ENCODE measurements at places on chromosomes 12 and 14. TPM values are rescaled to one million over a fixed set of nuclear protein-coding genes. Genes with fewer than 3 reads are reported as not detected.

EEA1 gene
- 5.8 TPM for polyA plus RNA-seq

NELL2 gene
- 0.07 TPM for polyA plus RNA-seq

DNA sequence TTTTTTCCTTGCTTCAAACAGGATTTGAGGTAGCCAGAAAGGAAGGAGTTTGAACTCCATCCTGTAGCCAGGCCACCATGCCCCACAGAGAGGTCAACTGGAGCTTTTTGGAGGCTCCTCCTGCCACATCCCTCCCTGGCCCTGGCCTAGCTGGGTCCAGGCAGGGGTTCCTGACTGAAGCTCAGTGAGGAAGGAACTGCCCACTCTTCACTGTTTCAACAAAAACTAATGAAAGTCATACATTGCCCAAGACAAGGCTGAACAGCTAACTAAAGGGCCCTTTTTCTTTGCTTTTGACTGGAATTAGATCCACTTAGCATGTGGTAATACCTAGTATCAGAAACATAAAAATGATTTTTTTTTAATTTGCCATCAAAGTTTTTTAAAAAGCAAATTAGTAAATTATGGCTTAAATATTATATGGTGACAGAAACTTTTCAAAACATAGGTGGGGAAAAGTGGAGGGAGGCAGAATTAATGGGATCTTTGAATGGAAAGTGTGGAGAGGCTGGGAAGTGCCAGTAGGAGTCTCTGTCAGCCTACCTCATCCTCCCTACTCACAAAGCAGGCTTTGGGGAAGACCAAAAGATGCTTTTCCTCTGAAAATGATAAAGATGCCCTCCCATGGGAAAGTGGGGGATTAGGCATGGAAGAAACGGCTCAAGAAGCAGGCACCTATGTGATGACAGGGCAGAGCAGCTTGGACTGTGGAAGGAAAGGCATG, 22.0 kb downstream of the PLEK2 start:
- no peak for DNase-seq

DNA sequence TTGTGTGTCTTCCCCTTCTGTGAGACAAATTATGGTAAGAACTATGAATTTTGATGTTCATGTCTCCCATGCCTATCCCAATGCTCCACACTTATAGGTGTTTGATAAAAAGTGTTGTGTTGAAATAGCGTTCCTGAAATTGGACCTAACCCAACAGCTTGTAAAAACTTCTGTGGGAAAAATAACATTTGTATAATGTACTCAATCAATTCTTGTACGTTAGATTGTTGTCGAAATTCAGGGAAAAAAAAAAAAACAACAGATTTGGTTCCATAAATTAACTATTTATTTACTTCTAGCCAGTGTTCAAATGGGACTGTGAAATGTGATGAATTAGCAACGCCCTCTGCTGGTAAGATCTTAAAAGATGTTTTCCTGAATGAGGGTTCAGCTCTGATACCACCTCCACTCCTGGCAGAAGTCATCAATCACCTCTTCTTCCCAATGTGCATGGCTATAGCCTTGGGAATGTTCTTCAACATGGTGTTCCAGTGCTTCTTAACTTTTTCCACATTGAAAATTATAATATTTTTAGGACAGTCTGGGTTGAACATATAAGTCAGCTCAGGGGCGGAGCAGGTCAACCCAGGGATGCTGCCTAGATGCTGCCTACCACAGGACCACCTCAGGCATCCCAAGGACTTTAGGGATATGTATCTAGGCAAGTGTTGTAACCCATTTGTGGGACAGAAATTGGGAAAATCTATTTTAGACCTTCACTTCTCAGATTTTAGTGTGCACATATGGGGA, 170.6 kb downstream of the OTOGL start:
- DNase-seq: peak; percentile 16

- DNase-seq: peak; percentile 35
Measured at GRCh38 chr12:40300490-40300889, 75.7 kb downstream of the LRRK2 start.

SLC5A8 gene
- polyA plus RNA-seq: 0.01 TPM

IL26 gene
- not detected for polyA plus RNA-seq

- DNase-seq: no peak
Measured at GRCh38 chr14:75673345-75674035, 12.4 kb downstream of the TTLL5 start.

GRCh38 chr14:34107441-34107840, 156.6 kb upstream of the EGLN3 start:
- DNase-seq: no peak

DNA sequence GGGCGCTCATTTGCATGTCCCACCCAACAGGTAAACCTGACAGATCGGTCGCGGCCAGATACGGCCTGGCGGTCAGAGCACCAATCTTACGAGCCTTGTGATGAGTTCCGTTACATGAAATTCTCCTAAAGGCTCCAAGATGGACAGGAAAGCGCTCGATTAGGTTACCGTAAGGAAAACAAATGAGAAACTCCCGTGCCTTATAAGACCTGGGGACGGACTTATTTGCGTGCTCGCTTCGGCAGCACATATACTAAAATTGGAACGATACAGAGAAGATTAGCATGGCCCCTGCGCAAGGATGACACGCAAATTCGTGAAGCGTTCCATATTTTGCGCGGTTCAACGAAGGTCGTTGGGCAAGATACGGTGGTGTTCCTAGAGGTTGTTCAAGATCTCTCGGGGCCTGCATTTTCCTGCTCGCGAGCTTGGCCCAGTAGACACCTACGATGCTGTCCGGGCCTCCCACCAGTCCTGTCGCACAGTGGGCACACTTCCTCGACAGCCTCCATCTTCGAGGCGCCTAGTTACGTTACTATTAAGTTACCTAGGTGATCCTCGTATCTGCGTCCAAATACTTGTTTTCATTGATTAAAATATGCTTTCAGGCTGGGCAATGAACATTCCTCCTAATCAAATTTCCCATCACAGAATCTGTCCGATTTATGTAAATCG, at the start of gene RNU6-7:
Gene RNU6-7, plus strand, starts transcription at position 230 of the 675 bp plus-strand sequence.
- DNase-seq: peak; percentile 15

- no peak for DNase-seq
Measured at GRCh38 chr14:63710497-63710896, 17.4 kb downstream of the SGPP1 start.

DNA sequence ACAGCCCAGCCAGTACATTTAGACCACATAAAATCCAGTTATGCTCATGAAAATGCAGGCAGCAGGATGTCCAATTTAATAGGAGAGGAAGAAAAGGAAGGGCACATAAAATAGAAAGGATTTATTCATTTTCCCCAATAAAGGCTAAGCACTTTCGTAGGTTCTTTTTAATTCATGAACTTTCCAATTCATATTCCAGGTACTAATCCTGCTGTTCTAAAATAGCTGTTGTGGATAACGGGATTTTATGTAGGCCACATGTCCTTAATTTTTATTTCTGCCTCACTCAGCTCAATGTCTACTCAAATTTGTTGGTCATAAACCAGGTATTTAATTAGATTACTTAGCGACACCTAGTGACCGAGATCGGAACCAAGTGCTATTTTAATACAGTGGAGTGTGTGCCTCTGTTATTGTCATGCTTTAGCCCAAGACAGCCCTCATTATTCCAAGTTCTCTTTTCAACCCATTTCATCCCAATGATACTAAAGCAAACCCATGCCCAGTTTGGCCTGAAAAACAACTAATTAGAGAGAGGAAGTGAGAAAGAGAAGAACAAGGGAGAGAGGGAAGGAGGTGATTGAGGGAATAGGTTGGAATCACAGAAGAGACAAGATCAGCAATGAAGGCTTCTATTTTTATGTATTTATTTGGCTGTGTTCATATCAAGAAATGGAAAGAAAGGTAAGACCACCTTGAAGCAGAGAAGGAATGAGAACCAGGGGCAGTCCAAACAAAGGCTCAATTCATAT, 45.9 kb upstream of the IFNG-AS1 start:
- peak; percentile 58 for DNase-seq

GRCh38 chr12:130992979-130993538, 39.4 kb downstream of the ADGRD1 start:
- no peak for DNase-seq

FAM181A gene
- 0.18 TPM for polyA plus RNA-seq

KRT83 gene
- polyA plus RNA-seq: 0.07 TPM

PRICKLE1 gene
- 13.9 TPM for polyA plus RNA-seq

ADAMTS20 gene
- not detected for polyA plus RNA-seq

GRCh38 chr12:32600681-32601080, 78.4 kb upstream of the DNM1L start:
- DNase-seq: no peak

- no peak for DNase-seq
Measured at GRCh38 chr12:65620046-65620445, 204.2 kb upstream of the HMGA2 start.

DNA sequence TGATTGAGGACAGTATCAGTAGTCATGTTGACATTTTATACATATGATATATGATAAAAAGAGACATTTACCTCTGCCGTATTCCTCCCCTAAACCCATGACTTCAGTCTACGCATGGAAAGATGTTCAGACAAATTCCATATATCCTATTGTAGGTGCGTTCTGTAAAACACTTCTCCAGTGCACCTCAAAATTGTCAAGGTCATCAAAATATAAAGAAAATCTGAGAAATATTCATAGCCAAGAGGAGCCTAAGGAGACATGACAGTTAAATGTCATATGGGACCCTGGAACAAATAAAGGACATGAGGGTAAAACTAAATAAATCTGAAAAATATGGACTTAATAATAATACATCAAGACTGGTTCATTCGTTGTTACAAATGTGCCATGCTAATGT, 71.5 kb downstream of the CCER1 start:
- no peak for DNase-seq

- no peak for DNase-seq
Measured at GRCh38 chr14:98176892-98177291, 1095.1 kb downstream of the BCL11B start.

DHRS2 gene
- 0.46 TPM for polyA plus RNA-seq

All from mammary epithelial cell (primary cell).